ENCODE measurements at places on chromosomes 13 and 19. TPM values are rescaled to one million over a fixed set of nuclear protein-coding genes. Genes with fewer than 3 reads are reported as not detected.

Gene RASL11A
- total RNA-seq = 3.0 TPM

GRCh38 chr19:11337080-11337479, 2.4 kb downstream of the RAB3D start:
- no peak overlapping the region for H3K4me3 ChIP-seq
- H3K36me3 ChIP-seq = peaks cover 17% of the 10 kb centered on the region

GRCh38 chr19:48617146-48617937, 1.6 kb downstream of the RPL18 start:
- peaks cover 56% of the 10 kb centered on the region for H3K36me3 ChIP-seq
- peak overlapping the region; percentile 99 for H3K27ac ChIP-seq
- DNase-seq = no peak
- peaks cover 32% of the 10 kb centered on the region for H3K4me1 ChIP-seq
- peak overlapping the region; percentile 97 for H3K4me3 ChIP-seq
- H3K27me3 ChIP-seq = no peaks in the 10 kb centered on the region

DNA sequence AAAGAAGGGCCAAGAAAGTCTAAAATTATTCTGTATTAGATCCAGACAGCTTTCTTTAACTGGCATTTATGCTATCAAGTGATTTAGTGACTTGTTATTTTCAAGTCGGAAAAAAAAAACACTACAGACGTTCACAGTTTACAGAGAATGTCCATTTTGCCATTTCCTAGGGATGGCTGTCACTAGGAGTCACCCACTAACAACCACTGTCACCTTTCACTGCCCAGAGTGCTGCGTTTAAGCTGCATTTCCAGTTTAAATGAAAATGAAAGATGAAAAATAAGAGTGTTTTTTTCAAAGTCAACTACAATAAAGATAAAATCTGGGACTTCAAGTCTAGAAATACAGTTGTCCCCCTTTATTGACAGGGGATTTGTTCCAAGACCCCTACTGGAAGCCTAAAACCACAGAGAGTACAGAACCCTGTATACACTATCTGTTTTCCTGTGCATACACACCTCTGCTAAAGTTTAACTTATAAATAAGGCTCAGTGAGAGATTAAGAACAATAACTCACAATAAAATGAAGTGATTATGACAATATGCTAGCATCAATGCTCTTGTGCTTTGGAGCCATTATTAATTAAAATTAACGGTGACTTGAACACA, 112.5 kb downstream of the SACS start:
- H3K36me3 ChIP-seq = no peaks in the 10 kb centered on the region
- peaks cover 33% of the 10 kb centered on the region for H3K4me1 ChIP-seq
- no peak for DNase-seq
- H3K27ac ChIP-seq = no peak overlapping the region
- no peak overlapping the region for H3K4me3 ChIP-seq

DNA sequence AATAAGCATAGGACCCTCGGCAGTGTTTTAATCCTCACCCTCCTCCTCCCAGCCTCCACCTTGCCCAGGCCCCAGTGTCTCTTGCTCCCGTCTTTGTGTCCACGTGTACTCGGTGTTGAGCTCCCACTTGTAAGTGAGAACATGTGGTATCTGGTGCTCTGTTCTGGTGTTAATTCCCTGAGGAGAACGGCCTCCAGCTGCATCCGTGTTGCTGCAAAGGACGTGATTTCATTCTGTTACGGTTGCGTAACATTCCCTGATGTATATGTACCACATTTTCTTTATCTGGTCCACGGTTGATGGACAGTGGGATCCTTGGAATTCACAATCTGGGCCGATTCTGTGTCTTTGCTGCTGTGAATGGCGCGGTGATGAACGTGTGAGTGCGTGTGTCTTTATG, 44.7 kb upstream of the TFDP1 start:
- no peaks in the 10 kb centered on the region for H3K4me1 ChIP-seq
- DNase-seq = no peak
- no peak overlapping the region for H3K27ac ChIP-seq
- H3K36me3 ChIP-seq = peaks cover 15% of the 10 kb centered on the region
- no peak overlapping the region for H3K4me3 ChIP-seq

- H3K27ac ChIP-seq = no peak overlapping the region
- DNase-seq = peak; percentile 23
- H3K36me3 ChIP-seq = peaks cover 4% of the 10 kb centered on the region
- no peaks in the 10 kb centered on the region for H3K27me3 ChIP-seq
- no peaks in the 10 kb centered on the region for H3K4me1 ChIP-seq
Measured at GRCh38 chr19:7970716-7971448, 27.4 kb upstream of the TIMM44 start.

Gene PEG3
- total RNA-seq = 0.14 TPM

DNA sequence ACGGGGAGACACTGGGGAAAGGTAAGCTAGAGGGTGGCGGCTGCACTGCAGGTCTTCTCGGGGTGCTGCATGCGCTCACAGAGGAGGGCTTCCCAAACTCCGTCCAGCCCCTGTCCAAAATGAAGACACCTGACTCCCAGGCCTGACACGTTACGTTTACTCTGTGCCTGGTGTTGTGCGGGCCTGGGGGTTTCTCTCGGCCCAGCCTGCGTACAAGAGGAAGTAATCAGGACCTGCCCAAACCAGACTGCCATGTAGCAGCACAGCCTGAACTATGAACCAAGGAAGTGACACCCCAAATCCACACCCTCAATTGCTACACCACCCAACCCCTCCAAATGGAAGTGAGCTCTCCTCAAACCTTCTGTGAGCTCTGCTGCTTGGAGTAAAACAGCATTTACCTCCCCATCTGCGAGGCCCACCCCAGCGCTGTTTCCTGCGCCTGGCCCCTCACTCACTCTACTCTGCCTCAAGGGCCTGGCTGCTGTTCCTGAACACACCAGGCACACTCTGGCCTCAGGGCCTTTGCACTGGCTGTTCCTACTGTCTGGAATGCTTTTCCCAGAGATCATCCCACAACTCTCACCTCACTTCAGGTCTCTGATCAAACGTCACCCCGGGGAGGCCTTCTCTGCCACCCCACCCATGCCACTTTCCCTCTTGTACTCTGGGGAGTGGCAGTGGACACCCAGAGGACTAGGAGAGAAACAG, 3.0 kb downstream of the HSPBP1 start:
- H3K27ac ChIP-seq = no peak overlapping the region
- DNase-seq = no peak
- H3K27me3 ChIP-seq = no peaks in the 10 kb centered on the region
- H3K36me3 ChIP-seq = peaks cover 24% of the 10 kb centered on the region
- peaks cover 24% of the 10 kb centered on the region for H3K4me1 ChIP-seq

DNA sequence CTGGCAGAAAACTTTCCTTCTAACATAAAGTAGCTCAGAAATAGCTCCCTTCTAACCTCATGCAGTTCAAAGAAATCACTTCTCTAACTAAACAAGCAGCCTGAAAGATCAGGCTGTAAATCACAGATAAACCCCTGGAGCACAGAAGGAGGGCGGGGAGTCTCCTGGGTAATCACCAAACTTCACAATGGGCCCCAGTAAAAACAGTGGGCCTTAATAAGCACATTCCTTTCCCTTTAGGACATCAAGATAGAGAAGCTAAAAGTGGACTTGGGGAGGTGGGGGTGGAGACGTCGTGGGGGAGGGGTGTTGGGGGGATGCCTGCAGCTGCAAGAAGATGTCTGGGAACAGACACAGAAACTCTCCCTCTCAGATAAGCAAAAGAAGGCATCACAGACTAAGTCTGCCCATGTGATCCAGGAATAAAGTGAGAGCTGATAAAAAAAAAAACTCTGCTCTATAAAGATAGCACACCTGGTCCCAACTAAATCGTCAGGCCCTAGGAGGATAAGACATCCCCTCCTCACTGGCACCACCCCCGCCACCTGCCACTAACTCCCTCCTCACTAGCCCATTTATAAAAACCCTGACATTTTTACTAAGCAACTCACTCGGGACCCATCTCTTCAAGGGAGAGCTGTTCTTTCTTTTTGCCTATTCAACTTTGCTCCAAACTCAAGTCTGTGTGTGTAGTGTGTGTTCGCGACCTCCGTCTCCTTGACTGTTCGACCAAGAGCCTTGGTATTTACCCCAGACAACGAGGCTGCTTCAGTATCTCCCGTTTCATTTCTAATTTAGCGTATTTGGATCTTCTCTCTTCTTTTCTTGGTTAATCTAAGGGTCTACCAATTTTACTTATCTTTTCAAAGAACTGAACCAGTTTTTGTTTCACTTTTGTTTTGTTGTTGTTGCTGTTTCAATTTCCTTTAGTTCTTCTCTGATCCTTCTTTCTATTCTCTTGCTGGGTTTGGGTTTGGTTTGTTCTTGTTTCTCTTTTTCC, 31.7 kb downstream of the DNAJC15 start:
- peaks cover 32% of the 10 kb centered on the region for H3K4me1 ChIP-seq
- peaks cover 16% of the 10 kb centered on the region for H3K36me3 ChIP-seq
- no peak overlapping the region for H3K4me3 ChIP-seq
- H3K27me3 ChIP-seq = no peaks in the 10 kb centered on the region
- H3K27ac ChIP-seq = no peak overlapping the region
- DNase-seq = peak; percentile 11

Gene SCGB2B2
- total RNA-seq = 0.40 TPM

DNA sequence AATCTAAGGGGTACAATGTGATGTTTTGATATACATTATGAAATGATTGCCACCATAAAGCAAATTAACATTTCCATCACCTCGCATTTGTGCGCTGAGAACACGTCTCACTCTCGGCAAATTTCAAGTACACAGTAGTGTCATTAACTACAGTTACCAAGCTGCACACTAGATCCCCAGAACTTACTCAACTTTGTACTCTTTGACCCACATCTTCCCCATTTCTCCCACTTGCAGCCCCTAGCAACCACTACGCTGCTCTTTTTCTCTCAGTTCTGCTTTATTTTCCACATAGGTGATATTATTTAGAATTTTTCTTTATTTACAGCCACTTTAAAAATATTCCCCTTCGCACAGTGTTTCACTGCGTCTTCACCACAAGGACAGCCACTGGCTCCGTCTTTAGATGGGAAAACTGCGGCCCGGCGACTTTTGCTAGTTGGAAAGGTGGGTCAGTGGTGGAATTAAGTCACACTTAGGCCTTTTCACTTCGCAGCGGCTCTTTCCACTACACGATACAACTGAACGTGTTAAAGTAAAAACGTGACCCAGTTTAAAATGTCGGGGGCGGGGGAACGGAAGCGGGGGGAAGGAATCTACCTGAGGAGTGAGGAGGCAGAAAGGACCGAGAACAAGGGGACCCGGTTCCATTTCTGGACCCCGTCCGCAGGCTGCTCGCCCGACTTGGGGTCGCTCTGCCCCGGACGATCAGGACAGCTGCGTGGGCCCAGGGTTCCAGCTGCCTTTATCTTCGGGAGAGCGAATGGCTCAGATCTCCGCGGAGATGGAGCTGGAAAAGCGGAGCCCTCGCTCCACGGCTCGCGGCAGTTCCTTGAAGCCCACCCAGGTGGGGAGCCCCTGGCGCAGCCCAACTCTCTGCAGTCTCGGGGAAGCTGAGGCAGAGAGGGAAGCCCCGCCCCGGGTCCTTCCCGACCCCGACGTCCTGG, 486.1 kb downstream of the UQCRFS1 start:
- peaks cover 33% of the 10 kb centered on the region for H3K27me3 ChIP-seq
- H3K4me1 ChIP-seq = no peaks in the 10 kb centered on the region
- H3K27ac ChIP-seq = no peak overlapping the region
- DNase-seq = no peak
- no peak overlapping the region for H3K4me3 ChIP-seq

Gene ZNF431
- 20.2 TPM for total RNA-seq

DNA sequence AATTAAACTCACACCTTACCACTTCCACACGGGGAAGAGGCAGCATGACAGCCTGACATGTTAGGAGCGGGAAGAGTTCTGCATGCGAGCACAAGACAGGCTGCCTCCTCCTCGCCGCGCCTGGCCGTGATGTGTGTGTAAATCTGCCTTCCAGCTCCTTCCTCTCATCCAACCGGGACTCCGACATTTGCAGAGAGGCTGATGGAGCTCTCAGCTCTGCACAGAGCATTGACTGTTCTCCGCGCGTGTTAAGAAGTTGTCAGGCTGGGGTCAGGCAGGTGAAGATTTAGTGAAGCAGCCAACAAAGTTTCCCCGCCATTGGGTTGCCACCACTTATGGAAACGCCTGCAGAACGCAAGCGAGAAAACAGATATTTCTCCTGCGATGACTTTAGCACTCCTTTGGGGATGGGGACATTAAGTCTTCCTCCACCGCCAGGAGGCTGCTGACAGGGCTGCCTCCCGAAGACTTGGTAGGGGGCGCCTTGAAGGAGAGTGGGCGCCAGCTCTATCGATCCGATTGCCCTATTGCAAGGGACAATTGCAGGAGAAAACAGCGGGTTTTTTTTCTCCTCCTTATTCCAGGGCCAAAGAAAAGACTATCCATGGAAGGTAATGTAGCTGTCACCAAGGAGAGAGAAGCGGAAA, 213.9 kb upstream of the TSHZ3 start:
- no peaks in the 10 kb centered on the region for H3K4me1 ChIP-seq
- DNase-seq = no peak
- H3K27ac ChIP-seq = no peak overlapping the region
- H3K27me3 ChIP-seq = no peaks in the 10 kb centered on the region
- peaks cover 2% of the 10 kb centered on the region for H3K36me3 ChIP-seq

Gene VSTM2B
- not detected for total RNA-seq

GRCh38 chr19:37988758-37989635, 82.0 kb downstream of the SIPA1L3 start:
- H3K4me3 ChIP-seq = no peak overlapping the region
- no peak for DNase-seq
- no peaks in the 10 kb centered on the region for H3K27me3 ChIP-seq
- H3K4me1 ChIP-seq = peaks cover 16% of the 10 kb centered on the region
- no peaks in the 10 kb centered on the region for H3K36me3 ChIP-seq
- H3K27ac ChIP-seq = peak overlapping the region; percentile 23

DNA sequence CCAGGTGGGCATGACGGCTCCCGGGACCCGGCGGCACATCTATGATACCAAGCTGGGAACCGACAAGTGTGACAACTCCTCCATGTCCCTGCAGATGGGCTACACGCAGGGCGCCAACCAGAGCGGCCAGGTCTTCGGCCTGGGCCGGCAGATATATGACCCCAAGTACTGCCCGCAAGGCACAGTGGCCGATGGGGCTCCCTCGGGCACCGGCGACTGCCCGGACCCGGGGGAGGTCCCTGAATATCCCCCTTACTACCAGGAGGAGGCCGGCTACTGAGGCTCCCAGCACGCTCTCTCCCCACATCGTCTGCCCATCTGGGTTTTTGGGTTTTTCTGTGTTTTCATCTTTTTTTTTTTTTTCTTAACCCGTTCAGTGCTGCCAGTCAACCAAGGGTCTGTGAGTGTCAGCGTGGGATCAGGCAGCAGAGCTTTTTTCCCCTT, 2.3 kb upstream of the ABCA7 start:
- H3K4me1 ChIP-seq = peaks cover 51% of the 10 kb centered on the region
- DNase-seq = no peak
- H3K4me3 ChIP-seq = peak overlapping the region; percentile 3
- H3K27me3 ChIP-seq = no peaks in the 10 kb centered on the region

- no peaks in the 10 kb centered on the region for H3K4me1 ChIP-seq
- H3K27me3 ChIP-seq = no peaks in the 10 kb centered on the region
- H3K4me3 ChIP-seq = no peak overlapping the region
- peaks cover 3% of the 10 kb centered on the region for H3K36me3 ChIP-seq
Measured at GRCh38 chr13:113077953-113078901, 27.4 kb upstream of the F7 start.

GRCh38 chr13:44738463-44738862, 162.3 kb upstream of the TSC22D1 start:
- H3K4me3 ChIP-seq = no peak overlapping the region
- H3K36me3 ChIP-seq = no peaks in the 10 kb centered on the region
- H3K27me3 ChIP-seq = no peaks in the 10 kb centered on the region
- H3K27ac ChIP-seq = no peak overlapping the region

Gene SYT3
- 1.9 TPM for total RNA-seq

Gene LAIR1
- total RNA-seq = 9.0 TPM
